DMS153 (cell line): ENCODE measurements at places on chromosomes 12 and 14.

DNA sequence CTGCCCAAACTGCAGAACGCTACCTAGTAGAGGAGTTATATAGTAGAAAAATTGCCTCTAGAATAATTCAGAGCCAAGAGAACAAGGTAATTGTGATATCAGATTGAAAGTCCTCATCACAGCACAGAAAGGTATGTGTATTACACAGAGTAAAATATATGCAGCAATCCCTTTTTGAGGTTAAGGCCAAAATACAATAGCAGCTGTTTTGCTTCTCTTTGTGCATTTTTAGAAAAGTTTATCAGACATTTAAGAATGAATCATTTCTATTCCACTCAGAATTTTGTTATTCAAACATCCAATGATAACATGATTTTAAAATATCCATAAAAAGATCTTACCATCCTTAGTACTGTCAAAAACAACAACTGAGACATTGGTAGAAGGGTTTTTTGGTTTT, 45.1 kb downstream of the GNPTAB start:
- DNase-seq, result no peak

DNA sequence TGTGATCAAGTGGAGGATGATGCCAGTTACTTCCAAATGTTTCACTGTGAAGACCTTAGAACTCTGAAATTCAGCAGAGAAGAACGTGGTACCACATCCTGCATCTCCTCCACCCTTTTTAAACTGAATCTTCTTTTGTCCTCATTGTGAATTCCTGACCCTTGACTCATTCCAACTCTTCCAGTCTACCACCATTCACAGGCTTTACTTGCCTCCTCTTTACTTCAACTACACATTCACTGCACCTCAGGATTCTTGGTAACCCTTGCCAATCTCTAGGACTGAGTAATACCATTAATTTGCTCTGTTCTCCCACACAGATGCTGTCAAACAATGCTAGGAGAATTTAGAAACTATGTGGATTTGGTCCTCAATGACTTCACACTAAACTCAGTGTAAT, 37.3 kb downstream of the PPP1R12A start:
- no peak for DNase-seq

DNA sequence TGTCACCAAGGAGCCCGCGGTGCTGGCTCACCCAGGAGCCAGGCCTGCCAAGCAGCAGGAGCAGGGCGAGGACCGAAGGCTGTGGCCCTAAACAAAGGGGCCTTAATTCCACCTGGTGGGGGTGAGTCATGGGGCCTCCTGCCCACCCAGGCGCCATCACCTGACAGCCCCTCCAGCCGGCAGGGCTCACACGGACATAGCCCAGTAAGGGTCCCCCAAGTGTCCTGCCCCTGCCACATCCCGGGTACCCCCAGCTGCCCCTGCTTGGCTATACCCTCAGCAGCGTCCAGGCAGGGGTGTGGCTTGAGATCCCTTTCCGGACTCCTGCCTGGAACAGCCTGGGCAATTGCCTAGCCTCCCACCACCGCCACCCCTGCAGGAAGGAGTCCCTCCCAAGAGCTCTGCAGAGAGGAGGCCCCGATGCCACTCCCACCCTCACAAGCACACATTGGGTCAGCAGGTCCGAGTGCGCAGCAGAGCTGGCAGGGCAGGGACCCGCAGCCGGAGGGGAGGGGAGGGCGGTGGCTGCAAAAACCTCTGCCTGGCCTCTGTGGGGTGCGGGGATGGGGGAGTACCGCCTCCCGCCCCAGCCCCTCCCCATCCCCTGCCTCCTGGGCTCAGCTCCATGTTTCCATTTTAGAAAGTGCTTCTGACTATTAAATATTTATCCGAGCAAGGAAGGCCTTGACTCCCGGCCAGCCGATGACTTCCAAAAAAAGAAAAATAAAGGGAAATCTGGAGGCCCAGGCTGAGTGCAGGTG, 4.6 kb downstream of the AHNAK2 start:
- no peak for DNase-seq

- no peak for DNase-seq
Observed at GRCh38 chr12:126033751-126034150, 968.5 kb downstream of the AACS start.

GRCh38 chr14:99432485-99432884, 48.2 kb downstream of the SETD3 start:
- no peak for DNase-seq
